ENCODE measurements at places on chromosomes 7 and 10.

DNA sequence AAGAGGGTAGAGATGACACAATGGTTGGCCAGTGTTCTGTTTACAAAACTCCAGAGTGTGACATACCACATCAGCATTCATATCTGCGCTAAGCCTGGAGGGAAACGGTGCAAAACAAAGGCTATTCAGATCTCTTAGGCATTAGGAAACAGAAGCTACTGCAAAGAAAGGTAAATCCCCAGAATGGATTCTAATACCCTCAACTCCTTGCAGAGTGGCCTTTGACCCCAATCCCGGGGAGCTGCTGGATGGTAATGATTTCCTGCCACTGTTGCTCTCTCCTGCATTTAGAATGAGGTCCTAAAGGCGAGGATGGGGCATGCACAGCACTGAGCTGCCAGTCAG lies 65.2 kb downstream of the AOAH start:
- DNase-seq, result no peak

DNA sequence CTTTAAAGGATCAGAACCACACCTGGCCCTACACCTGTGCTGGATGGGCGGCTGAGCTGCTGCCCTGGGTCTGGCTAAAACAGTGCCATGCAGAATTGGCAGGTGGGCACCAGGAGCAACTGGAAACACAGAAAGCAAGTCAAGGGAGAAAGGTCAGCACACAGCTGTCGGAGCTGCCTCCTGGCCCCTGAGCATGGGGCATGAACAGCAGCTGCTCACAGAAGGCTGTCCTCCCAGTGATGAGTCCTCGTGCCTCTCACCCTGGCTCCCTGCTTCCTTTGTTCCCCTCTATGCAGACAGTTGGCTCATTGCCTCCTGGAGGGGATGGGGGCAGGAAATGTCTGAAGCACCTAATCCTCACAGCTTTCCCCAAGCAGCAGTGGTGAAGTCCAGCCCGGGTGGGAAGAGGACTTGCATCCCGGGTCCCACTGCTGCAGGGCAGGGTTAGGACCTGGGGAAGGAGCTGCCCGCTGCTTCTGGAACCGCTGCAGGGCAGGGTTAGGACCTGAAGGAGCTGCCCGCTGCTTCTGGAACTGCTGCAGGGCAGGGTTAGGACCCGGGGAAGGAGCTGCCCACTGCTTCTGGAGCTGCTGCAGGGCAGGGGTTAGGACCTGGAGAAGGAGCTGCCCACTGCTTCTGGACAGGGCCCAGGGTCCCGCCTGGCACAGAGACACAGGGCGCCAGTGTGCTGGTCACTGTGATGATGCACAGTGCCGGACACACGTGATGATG lies 37.3 kb downstream of the VIPR2 start:
- no peak for DNase-seq

- no peak for DNase-seq
Observed at GRCh38 chr7:132255115-132255797, 321.0 kb downstream of the PLXNA4 start.

DNA sequence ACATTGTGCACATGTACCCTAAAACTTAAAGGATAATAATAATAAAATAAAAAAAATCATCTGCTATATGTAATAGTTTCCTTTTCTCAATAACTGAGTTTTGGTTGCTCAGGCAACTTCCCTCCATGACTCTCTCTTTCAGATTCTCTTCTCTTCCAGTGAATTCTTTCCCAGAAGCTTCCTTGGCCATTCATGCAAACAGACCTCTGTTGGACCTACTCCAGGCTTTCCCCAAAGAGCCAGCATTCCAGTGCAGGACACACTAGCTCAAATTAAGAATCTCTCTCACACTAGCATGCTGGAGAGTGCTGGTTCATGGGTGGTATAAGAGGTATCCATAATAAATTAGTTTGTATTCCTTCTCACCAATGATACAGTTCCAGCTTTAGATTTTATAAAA lies 31.0 kb upstream of the ZEB1 start:
- DNase-seq, result no peak

GRCh38 chr10:105611244-105611798 lies 970.2 kb downstream of the SORCS3 start:
- DNase-seq, result no peak

GRCh38 chr7:46486256-46487206 lies 565.5 kb upstream of the IGFBP3 start:
- DNase-seq, result no peak

- no peak for DNase-seq
Observed at GRCh38 chr10:84059526-84059925, 79.8 kb upstream of the GHITM start.

DNA sequence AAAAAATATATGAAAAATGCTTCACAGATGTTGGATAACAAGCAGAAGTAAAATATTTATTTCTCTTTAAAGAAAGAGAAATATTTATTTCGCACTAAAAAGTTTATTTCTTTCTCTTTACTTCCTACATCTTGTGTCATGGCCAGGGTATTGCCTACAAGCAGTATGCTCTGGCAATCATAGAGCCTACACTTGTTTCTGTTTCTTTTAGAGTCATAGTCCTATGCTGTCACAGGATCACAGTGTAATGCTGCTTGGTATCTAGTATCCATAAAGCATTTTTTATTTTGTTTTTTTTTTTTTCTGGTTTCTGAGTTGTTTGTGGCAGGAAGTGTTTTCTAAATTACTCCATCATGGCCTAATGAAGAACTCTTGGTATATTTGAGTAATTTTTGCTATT lies 116.0 kb downstream of the ATRNL1 start:
- DNase-seq, result no peak

DNA sequence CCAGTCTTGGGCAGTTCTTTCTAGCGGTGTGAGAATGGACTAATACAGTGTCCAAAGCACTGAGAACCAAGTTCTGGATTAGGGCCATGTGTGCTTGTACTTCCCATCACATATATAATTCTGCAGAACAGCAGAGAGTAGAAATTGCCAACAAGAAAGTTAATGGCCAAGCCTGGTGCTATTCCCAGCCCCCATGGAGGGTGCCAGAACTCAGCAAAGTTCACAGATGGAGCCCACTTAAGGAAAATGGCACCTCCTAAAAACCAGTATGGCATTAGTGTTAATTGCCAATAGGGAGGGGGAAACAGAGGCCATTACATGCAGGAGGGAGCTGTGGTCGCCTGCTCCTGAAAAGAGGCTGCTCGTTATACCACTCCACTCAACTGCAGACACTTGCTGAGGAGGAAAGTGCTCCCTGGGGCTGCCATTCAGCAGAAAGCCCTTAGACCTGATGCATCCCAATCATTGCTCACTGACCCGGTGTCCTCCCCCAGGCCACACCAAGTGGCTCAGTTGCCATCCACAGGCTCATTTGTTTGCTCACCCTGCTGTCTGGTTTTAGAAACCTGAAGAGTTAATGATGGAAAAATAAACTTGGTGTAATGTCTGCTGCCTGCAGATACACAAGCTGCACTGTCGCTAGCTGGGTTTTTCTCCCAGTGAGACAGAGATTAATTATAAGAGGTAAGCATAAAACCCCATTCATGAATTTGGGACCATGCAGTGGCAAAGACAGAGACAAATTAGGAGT lies 280.6 kb downstream of the GFRA1 start:
- DNase-seq, result no peak

GRCh38 chr7:134669845-134670373 lies 23.3 kb downstream of the BPGM start:
- DNase-seq, result no peak

- no peak for DNase-seq
Observed at GRCh38 chr7:54933643-54934042, 85.2 kb upstream of the EGFR start.

DNA sequence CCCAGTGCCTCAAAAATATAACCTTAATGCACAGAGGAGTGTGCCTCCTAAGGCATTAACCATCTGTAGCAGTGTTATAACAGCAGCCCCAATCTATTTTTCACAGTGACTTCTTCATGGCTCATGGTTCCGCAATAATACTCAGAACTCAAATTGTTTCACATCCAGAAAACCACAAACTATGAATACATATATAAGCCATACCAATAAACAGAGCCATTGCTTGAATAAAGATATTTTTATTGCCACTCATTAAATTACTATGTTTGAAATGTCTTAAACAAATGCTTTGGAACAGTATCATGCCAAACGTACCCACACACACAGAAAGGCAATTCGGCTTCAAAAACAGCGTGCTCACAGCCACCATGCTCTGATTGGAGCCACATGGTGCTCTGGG lies 629.3 kb upstream of the NRP1 start:
- DNase-seq, result no peak

DNA sequence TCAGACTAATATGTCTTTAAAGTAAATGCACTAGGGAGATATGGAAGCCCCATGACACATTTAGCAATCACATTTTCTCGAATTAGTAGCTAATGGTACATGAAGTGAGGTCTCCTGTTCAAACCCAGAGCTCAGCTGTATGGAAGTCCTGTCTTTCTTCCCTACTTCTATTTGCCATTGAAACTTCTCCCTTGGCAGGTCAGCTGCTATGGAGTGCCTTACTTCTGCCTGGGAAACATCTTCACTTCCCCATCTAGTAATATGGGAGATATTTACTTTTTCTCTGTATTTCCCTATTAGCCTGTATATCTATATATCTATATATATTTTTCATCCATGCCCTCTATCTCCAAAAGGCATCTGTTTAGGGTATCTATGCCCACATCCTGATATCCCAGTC lies 225.3 kb upstream of the INHBA start:
- no peak for DNase-seq

GRCh38 chr10:1425879-1426278 lies 311.4 kb downstream of the ADARB2 start:
- DNase-seq, result no peak

DNA sequence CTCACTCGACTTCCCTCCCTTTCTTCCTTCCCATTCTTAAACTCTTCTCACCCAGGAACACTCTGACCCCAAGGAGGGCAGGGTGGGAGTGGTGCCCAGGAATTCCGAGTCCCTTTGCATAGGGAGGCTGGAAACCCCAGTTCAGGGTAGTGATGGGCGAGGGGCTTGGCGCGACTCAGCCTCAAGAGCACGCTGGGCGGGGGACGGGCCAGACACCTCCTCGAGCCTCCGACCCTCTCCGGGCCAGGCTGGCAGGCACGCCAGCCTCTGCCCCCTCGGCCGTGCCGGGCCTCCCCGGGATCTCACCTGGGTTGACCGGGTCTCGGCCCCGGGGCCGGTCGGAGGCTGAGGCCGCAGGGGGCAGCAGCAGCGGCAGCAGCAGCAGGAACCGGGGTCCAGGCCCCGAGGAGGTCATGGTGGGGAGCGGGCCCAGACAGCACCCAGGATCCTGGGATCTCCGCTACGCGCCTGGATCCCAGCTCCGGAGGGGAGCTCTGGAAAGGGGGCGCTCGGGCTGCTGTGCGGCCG lies 457 bp downstream of the PLOD3 start:
- DNase-seq, result no peak
